Testis (tissue), 5 donors: ENCODE measurements at places on chromosomes 6 and 20. TPM values are rescaled to one million over a fixed set of nuclear protein-coding genes. Genes with fewer than 3 reads are reported as not detected.
A peak's percentile ranks its signal among the peaks of the same experiment; 100 is the strongest.

DNA sequence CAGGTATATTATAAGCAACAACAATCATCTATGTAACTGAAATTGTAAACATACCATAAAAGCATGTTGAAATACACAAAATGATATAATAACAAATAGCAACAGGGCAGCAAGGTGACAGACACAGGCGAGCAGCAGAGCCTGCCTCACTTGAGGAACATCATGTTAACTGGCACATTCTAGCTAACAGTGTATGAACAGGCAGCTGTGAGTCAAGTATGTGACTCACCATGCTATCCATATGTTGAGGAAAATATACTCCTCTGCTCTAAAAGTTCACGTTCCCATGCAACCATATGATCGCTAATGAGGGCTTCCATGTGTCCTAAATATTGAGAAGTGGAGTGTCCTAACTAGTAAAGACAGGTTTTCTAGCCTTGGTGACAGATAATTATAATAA lies 18.4 kb downstream of the SERAC1 start:
- H3K27ac ChIP-seq, result no peak overlapping the region
- no peak for DNase-seq
- no peak overlapping the region for H3K4me3 ChIP-seq
- no peaks in the 10 kb centered on the region for H3K27me3 ChIP-seq

- H3K36me3 ChIP-seq, result no peaks in the 10 kb centered on the region
- no peak overlapping the region for H3K4me3 ChIP-seq
- DNase-seq, result no peak
Measured at GRCh38 chr20:32153771-32154170, 44.3 kb downstream of the TM9SF4 start.

- no peak for DNase-seq
- H3K36me3 ChIP-seq, result no peaks in the 10 kb centered on the region
- no peaks in the 10 kb centered on the region for H3K27me3 ChIP-seq
- no peak overlapping the region for H3K27ac ChIP-seq
- H3K4me1 ChIP-seq, result no peaks in the 10 kb centered on the region
Measured at GRCh38 chr6:126076992-126077664, 90.8 kb downstream of the TRMT11 start.

GRCh38 chr6:170094686-170095272 lies 196.1 kb downstream of the DLL1 start:
- H3K27ac ChIP-seq, result no peak overlapping the region
- peak; percentile 3 for DNase-seq

Gene MAPK14
- total RNA-seq, result 57.3 TPM
